ENCODE measurements at places on chromosomes 2 and 18.

DNA sequence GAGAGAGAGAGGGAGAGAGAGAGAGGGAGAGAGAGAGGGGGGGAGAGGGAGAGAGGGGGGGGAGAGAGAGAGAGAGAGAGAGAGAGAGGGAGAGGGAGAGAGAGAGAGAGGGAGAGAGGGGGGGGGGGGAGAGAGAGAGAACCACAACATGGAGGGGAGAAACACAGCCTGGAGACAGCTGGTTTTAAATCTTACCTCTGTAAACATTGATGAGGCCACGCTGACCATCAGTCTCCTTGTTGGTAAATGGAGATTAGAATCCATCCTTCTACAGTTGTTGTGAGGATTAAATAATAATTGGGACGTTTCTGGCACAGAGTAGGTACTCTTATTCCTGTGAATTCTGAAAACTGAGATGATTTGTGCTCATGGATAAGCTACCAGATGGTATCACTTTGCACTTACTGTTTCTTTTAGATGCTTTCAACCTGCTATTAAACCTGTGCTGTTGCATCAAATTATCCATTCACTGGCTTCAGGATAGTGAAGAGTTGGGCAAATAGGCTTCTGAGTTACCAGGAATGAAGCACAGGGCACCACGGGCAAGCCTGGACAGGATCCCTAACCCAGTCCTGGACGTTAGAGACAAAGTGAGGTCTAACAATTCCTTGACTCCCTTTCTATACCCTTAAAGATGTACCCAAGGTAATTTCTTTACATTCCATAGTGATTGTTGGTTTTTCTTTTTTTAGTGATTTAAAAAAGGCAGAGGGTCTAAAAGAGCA is 318.1 kb downstream of the ZNF521 start:
- DNase-seq: no peak

GRCh38 chr18:33906046-33906445 is 318.7 kb downstream of the NOL4 start:
- no peak for DNase-seq

DNA sequence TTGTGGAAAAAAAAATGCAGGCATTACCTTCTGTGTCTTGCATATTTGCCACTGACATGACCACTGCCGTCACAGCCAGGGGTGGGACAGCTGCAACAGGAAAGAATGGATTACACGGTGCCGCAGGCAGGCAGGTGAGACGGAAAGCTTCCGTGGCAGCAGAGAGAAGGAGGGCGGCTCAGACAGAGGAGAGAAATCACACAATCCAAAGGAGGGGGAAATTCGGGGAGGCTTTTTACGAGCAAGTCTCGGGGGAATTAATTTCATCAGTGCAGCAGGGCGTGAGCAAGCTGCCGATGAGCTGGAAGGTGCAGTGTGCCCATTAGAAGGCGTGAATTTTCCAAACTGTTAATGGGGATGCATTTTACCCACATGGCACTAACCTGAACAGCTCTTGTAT is 234.8 kb upstream of the PXDN start:
- DNase-seq: no peak

DNA sequence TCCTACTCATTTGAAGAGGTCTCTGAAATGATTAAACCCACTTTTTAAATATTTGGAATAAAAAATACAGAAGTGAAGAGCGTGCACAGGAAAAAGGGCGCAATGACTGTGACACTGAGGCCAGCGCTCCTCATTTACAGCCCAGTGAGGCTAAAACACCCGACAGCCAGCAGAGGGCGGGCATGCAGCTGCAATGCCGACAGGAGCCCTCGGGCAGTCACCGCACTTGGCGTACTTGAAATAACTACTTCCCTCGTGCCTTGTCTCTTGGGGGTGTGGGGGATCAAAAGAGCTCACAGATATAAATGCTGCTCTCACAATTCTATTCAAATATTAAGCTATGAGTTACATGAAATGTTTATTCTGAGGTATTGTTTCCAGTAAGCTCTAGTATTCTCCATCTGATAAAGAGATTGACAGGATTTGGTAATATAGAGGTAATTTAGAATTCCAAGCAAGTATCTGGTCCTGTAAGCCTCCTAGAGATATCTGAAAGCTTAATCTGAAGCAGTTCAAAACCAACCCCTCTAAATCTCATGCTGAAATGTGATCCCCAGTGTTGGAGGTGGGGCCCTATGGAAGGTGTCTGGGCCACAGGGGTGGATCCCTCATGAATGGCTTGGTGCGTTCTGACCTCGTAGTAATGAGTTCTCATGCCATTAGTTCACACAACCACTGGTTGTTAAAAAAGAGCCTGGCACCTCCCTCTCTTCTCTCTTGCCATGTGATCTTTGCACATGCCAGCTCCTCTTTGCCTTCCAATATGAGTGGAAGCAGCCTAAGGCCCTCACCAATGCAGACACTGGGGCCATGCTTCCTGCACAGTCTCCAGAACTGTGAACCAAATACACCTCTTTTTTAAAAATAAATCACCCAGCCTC is 93.6 kb downstream of the ZAP70 start:
- DNase-seq: peak; percentile 63

All from stimulated activated CD8-positive, alpha-beta memory T cell treated with anti-CD3 and anti-CD28 coated beads, Interleukin-15, amount 100 ng/mL, for 48 hours (primary cell).